ENCODE measurements at places on chromosomes 12 and 14. TPM values are rescaled to one million over a fixed set of nuclear protein-coding genes. Genes with fewer than 3 reads are reported as not detected.

Gene CLEC14A
- total RNA-seq: 36.3 TPM

Gene MTHFD1
- total RNA-seq: 26.7 TPM

Gene DPPA3
- total RNA-seq: not detected

Gene TROAP
- total RNA-seq: 3.3 TPM

Gene CLEC7A
- total RNA-seq: 26.2 TPM

Gene MGAT4C
- under 0.01 TPM for total RNA-seq

Gene ESR2
- 0.86 TPM for total RNA-seq

DNA sequence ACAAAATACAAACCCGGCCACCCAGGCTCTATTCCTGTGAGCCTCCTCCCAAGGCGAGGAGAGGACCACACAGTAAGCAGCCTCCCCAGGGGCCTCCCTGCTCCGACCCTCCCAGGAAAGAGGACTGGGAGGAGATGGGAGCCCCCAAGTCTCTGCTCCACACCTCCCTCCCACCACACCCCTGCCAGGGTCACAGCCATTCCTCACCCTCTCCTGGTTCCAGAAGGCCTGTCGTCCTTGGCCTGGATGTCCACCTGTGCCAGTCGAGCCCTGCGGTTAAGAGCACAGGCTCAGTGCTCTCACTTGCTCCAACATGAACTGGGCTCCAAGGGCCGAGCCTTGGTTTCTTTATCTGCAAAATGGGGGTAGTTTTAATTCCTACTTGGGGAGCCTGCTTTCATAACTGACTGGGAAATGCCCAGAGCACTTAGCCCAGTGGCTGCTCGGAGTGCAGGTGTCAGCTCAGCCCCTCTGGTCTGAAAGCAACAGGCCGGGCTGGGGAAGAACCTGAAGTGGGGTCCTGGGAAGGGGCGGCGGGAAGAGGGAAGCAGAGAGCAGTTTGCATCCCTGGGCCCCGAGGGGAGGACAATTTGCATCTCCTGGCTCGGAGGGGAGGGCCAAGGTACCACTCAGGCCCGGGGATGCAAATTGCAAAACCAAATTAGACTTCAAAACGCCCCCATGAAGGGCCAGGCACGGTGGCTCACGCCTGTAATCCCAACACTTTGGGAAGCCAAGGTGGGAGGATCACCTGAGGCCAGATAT lies 23.6 kb downstream of the TCHP start:
- no peaks in the 10 kb centered on the region for H3K27me3 ChIP-seq
- no peak overlapping the region for H3K27ac ChIP-seq
- no peak for DNase-seq
- peaks cover 37% of the 10 kb centered on the region for H3K36me3 ChIP-seq

DNA sequence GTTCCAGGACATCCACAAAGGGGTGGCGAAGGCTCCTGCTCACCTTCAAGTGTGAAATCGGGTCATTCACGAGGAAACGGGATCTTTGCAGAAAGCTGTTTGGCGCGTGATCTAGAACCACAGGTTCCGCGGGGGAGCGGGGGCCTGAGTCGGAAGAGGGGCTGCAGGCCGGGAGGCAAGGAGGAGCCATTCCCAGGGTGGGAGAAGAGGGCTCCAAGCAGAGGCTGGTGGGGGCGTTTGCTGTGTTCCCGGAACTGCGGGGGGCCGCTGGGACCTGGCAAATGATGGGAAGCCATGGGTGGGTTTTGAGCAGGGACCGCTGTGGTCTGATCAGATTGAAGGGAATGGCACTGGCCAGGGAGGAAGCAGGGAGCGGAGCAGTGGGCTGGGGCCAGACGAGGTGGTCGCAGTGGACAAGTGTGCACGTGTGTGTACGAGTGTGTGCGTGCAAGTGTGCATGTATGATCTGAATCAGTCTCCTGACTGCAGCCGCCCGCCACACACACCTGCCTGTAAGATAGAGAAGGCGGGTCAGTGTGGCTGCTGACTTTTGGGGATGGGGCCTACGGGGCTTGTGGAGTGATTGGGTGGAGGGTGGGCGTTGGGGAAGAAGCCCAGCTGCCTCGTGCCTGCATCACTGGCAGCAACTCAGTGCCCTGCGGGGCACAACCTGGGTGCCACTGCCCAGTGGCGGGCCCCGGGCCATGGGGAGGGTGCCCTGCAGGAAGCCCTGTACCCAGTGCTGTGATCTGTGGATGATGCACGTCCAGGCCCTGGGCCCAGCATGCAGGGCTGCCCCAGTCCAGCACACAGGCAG lies 141.9 kb downstream of the KIF26A start:
- no peaks in the 10 kb centered on the region for H3K4me1 ChIP-seq
- peak; percentile 64 for DNase-seq
- H3K36me3 ChIP-seq: no peaks in the 10 kb centered on the region
- H3K27me3 ChIP-seq: no peaks in the 10 kb centered on the region

DNA sequence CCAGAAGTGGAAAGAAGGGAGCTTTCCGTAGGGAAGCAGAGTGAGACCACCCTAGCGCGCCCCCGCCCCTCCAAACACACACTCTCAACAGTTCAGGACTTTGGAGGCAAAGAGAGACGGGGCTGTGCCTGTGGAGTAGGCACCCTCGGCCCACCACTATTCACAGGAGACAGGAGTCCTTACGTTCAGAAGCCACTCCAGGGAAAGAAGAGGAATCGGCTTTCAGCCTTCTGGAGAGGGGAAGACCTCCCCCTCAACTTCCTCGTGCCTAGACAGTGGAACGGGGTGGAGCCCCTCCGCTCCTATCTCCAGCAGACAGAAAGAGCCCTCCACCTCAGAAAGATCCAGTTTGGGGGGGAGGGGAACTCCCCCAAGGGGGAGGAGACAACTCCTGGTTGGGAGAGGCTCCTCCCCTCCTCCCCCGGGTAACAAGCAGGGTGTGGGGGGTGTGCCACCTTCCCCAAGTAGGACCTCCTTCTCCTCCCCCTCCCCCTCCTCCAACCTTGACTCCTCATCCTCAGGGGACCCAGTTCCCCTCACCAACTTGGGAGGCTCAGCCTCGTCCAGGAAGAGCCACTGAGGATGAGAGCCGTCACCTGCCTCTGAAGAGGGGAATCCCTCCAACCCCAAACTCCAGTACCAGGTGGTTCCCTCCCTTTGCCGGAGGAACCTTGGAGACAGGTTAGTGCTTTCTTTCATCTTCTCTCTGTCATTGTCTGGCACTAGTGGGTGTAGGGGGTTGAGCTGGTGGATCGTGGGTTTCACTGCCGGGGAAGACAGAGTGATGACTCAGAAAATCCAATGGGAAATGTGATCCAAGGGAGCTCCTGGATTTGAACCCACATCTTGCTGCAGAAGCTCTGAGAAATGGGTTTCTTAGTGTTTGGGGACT lies 883 bp downstream of the FOXJ2 start:
- H3K4me1 ChIP-seq: peaks cover 52% of the 10 kb centered on the region
- H3K4me3 ChIP-seq: peak overlapping the region; percentile 95

GRCh38 chr12:91493308-91493707 lies 310.7 kb upstream of the DCN start:
- H3K4me3 ChIP-seq: no peak overlapping the region
- DNase-seq: no peak
- no peaks in the 10 kb centered on the region for H3K27me3 ChIP-seq
- no peaks in the 10 kb centered on the region for H3K4me1 ChIP-seq
- H3K27ac ChIP-seq: no peak overlapping the region

- H3K4me1 ChIP-seq: no peaks in the 10 kb centered on the region
- H3K27me3 ChIP-seq: no peaks in the 10 kb centered on the region
- no peak overlapping the region for H3K27ac ChIP-seq
- no peaks in the 10 kb centered on the region for H3K36me3 ChIP-seq
- no peak overlapping the region for H3K4me3 ChIP-seq
Observed at GRCh38 chr14:54137614-54137961, 181.0 kb upstream of the BMP4 start.

- H3K27ac ChIP-seq: peak overlapping the region; percentile 17
- no peak overlapping the region for H3K4me3 ChIP-seq
- peak; percentile 34 for DNase-seq
- peaks cover 63% of the 10 kb centered on the region for H3K36me3 ChIP-seq
- peaks cover 32% of the 10 kb centered on the region for H3K4me1 ChIP-seq
Observed at GRCh38 chr14:23066855-23067744, 9.8 kb upstream of the CDH24 start.
